Activated CD8-positive, alpha-beta memory T cell treated with anti-CD3 and anti-CD28 coated beads for 24 hours (primary cell): ENCODE measurements at places on chromosomes 16 and 17.
A peak's percentile ranks its signal among the peaks of the same experiment; 100 is the strongest.

- no peak for DNase-seq
These were observed 785.6 kb upstream of the CDH8 start for GRCh38 chr16:62821824-62822223.

GRCh38 chr17:12287953-12288352 is 267.3 kb downstream of the MAP2K4 start:
- no peak for DNase-seq

DNA sequence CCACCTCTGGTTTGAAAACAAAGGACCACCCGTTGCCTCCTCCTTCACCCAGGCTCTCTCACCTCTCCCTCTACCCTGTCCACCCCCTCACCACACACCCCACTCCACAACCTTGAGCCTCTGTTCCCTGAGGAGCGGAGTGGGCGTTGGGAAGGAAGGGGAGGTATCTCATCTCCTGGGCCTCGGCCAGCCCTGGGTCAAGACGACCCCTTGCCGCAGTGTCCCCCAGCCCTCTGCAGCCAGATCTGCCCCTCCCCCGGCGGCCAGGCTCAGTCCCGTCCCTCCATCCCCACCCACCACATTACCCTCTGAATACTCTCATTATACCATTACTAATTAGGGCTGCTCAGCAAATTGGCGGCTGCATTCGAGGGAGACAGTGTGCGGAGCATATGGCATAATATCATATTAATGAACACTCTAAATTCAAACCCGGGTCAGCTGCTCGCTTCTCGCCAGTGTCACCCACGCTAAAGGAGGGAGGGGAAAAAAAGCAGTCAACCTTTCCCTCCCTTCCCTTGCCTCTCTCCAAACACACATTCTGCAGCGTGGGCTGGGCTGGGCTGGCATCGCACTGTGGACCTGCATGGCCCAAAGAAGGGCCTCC is 123.2 kb upstream of the LHX1 start:
- DNase-seq = no peak

- DNase-seq = no peak
These were observed 16.8 kb downstream of the PIEZO1 start for GRCh38 chr16:88768071-88768783.

DNA sequence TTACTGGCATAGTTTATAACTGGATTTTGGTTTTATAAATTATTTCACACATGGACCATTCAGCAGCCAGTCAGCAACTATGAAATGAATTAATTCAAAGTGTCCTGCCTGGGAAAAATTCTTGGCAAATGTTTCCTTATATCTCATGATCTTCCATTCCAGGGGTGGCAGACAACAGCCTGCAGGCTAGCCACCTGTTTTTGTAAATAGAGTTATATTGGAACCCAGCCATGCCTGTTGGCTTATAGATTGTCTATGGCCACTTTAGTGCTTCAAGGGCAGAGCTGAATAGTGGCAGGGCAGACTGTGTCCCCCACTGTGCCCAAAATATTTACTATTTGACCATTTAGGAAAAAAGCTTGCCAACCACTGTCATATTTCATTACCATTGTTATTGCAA is 613.7 kb downstream of the TMEM114 start:
- no peak for DNase-seq

DNA sequence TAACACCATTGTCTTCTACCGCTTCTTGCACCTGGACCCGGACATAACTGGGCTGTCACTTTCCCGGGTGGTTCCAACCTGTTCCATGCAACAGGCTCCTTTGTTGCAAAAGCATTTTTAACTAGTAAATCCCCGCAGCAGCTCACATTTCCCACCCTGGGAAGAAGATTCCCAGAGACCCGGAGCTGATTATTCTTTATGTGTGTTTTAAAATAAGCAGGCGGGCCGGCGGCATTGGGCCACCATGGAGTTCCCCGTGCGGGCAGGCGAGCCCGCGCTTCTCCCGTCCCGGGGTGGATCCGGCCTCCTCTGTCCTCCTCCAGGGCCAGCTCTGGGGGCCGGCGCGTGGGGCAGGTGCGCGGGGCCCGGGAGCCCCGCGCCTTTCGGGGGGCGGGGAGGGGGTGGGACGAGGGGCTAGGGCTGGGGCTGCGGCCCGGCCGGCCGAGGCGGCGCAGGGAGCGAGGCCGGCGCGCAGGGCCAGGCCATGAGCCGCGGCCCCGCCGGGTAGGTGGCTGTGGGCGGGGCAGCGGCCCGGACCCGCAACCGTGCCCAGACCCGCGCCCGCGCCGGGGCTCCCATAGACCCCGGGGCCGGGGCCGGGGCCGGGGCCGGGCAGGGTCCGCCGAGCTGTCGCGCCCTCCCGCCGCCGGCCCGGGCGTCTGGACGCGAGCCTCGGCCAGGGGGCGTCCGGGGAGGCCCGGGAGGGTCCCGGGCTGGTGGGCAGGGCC is 1.7 kb downstream of the CRAMP1 start:
- DNase-seq = peak; percentile 59

DNA sequence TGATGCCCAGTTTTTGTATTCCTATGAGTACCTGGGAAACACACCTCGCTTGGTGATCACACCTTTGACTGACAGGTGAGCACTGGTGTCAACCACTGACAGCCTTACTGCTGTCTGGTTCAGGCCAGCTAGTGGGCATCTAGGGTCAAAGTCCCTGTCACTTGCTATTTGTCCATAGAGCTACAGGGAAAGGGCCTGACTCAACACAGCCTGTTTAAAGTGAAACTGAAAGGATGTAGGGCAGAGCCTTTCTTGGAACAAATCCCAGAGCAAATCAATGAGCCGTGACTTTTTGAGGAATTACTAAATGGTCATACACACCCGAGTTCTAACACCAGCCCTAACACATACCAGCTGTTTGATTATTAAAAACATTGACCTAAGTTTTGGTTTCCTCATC is 106.8 kb downstream of the DNAH9 start:
- no peak for DNase-seq

- no peak for DNase-seq
These were observed 1.1 kb downstream of the SPECC1 start for GRCh38 chr17:20010099-20010863.

DNA sequence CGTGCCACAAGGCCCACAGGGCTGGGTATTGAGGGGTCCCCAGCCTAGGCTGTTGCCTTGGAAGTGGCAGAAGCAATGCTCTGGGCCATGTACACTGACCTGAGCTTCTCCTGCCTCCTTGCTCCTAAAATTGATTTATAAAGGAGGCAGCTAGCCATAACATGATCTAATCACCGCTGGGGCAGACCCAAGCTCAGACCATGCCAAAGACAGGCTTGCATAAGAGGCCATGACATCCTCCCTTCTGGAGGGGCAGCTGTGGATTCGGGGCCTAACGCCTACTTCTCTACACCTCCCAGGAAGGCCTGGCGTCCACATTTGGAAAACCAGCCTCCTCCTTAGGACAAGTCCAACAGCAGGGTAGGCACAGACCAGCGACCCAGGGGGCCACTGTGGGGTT is 12.3 kb downstream of the HSD11B2 start:
- no peak for DNase-seq

DNA sequence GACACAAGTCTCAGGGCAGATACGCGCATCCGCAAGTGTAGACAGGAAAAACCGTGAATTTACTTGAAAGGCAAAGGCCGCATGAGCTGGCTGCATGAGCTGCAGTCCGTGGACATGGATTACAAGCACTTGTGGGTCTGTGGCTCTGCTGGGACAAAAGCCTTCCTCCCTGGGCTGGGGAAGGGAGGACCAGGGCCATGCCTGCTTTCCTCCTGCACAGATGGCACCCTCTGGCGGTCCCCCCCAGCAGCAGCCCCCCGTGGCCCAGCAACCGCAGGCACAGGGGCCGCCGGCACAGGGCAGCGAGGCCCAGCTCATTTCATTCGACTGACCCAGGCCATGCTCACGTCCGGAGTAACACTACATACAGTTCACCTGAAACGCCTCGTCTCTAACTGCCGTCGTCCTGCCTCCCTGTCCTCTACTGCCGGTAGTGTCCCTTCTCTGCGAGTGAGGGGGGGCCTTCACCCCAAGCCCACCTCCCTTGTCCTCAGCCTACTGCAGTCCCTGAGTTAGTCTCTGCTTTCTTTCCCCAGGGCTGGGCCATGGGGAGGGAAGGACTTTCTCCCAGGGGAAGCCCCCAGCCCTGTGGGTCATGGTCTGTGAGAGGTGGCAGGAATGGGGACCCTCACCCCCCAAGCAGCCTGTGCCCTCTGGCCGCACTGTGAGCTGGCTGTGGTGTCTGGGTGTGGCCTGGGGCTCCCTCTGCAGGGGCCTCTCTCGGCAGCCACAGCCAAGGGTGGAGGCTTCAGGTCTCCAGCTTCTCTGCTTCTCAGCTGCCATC is 1.7 kb upstream of the MRPL12 start:
- DNase-seq = no peak

- no peak for DNase-seq
These were observed 71.3 kb downstream of the TMC6 start for GRCh38 chr17:78057113-78057740.

DNA sequence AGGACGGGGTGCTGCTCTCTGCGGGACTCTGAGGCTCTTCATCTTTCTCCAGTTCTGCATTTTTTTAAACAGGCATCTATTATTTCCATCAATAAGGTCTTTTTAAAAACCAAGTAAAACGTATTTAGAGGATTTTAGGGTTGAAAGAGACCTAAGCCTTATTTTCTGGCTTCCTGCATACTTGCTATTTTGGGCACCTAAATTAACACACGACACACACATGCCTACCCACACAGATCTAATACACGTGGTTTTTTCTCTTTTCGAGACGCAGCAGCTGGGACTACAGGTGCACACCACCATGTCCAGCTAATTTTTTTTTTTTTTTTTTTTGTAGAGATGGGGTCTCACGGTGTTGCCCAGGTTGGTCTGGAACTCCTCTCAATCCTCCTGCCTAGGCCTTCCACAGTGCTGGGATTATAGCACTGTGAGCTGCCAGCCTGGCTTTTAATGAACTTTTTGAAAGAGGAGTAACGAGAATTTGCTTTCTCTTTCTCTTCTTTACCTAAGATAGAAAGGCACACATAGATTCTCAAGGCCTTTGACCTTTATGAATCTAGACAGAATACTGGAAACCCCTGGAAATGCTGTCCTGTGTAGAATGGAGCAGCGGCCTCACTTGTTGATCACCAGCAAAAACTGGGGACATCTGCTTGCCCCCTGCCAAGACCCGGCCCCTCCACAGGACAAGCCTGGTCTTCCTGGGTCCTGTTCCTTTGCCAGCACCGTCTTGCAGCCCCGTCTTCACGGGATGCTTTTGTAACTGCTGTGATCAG is 13.8 kb downstream of the DNAAF8 start:
- no peak for DNase-seq

GRCh38 chr16:82005027-82005830 is 6.0 kb downstream of the SDR42E1 start:
- no peak for DNase-seq

GRCh38 chr17:71315568-71315967 is 805.3 kb upstream of the SOX9 start:
- no peak for DNase-seq

DNA sequence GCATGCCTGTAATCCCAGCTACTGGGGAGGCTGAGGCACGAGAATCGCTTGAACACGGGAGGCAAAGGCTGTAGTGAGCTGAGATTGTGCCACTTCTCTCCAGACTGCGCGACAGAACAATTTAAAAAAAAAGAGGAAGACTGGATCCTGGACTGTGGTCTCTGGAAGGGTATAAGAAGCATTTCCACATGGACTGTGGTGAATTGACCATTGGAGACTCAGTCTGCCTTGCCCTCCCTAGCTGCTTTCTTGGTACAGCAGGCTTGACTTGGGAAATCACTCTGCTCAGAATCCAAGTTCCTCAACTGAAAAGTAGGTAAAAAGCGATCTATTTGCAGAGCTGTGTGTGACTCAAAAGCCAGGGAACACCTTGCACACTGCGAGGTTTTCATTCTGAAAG is 1.0 kb upstream of the MGRN1 start:
- no peak for DNase-seq

DNA sequence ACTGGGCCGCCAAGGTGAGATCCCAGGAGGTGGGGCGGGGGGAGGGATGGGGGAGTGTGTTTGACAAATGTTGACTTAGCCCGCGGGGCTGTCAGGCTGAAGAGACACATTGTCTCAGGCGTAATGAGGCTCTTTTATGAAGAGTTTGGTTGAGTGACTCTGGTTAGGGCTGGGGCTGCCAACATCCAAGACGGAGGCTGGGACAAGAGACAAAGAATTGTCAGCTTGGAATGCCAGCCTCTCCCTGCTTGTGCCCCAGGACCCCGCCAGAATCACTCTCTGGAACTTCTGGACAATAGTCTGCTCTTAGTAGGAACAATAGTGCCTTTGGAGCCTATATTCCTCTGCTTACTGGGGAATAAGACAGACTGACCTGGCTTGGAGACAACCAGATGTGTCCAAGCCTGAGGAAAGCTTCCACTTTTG is 24.0 kb downstream of the PCTP start:
- DNase-seq = no peak

GRCh38 chr16:84485255-84486010 is 19.0 kb downstream of the MEAK7 start:
- DNase-seq = no peak

GRCh38 chr16:60458255-60458654 is 1578.0 kb downstream of the CDH8 start:
- no peak for DNase-seq

- DNase-seq = no peak
These were observed 3.8 kb downstream of the SMARCD2 start for GRCh38 chr17:63838631-63839171.

- no peak for DNase-seq
These were observed 24.6 kb downstream of the NECAB2 start for GRCh38 chr16:83992624-83993023.

DNA sequence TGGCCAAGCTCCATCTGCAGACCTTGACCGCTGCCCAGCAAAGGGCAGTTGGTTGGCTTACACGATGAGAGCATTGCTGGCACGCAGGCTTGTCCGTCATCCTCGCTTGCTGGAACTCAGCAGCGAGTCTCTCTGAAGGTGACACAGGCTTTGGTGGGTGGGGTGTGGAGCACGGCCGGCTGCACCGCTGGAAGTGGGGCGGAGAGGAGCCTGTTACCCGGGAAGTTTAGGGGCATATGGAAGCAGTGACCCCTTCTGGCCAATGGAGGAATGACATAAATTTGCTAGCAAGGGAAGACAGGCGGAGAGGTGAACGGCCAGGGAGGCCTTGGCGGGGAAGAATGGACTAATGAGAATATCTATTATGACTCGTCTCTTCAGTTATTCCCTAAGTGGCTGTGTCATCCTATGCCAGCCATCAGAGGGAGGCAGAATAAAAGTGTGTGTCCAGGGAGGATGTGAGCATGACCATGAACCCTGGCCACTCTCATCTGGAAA is 65.9 kb upstream of the SDK2 start:
- DNase-seq = peak; percentile 81

DNA sequence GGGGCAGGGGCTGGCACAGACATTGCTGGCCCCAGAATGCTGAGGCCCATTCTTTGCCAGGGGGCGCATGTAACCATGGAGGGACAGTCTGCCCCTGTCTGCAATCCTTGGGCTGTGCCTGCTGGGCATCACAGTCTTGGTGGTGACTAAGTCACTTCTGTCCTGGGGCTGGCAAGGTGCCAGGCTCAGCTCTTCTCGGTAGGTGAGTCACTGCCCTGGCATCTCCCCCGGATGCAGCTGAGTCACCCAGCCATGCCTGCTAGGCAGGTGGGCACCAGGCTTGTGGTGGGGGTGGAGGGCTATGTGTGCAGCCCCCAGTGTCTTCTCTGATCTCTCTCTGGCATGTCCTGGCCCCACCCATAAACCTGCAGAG is 5.6 kb downstream of the RARA start:
- peak; percentile 88 for DNase-seq

- no peak for DNase-seq
These were observed 11.5 kb upstream of the TMEM106A start for GRCh38 chr17:43200127-43200526.
